Progenitor cell of endocrine pancreas (in vitro differentiated cells): ENCODE measurements at places on chromosomes 6 and 20. TPM values are rescaled to one million over a fixed set of nuclear protein-coding genes. Genes with fewer than 3 reads are reported as not detected.
A peak's percentile ranks its signal among the peaks of the same experiment; 100 is the strongest.

RBPJL gene
- total RNA-seq = 1.4 and 1.5 TPM in 2 replicates

LY6G5C gene
- total RNA-seq = 4.4 and 6.5 TPM in 2 replicates

DNA sequence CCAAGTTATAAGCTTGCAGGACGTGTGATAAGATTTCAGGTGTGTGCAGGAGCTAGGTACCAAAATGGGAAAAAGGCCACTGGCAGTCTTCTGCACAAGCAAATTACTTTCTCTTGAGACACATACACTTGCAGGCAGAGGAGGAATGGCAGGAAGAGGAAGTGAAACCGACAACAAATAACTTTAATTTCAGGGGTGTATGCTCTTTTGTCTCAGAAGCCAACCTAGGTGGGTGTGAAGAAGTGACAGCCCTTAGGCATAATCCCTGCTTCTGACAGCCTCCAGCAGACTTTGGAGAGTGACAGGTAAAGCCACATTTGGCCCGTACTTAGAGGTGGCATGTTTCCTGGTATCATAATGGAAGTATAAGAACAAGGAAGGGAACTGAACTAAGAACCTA, 118.8 kb upstream of the TRAF3IP2 start:
- no peak overlapping the region for H3K4me3 ChIP-seq
- no peak overlapping the region for H3K27ac ChIP-seq
- H3K4me1 ChIP-seq = peaks cover 2% of the 10 kb centered on the region
- peaks cover 6% of the 10 kb centered on the region for H3K36me3 ChIP-seq
- no peaks in the 10 kb centered on the region for H3K27me3 ChIP-seq
- DNase-seq = no peak

GRCh38 chr6:128532827-128533226, 12.4 kb upstream of the PTPRK start:
- no peak for DNase-seq
- no peak overlapping the region for H3K27ac ChIP-seq
- H3K27me3 ChIP-seq = no peaks in the 10 kb centered on the region
- H3K36me3 ChIP-seq = no peaks in the 10 kb centered on the region
- H3K4me3 ChIP-seq = no peak overlapping the region

GRCh38 chr6:157023958-157024357, 246.8 kb downstream of the ARID1B start:
- peaks cover 6% of the 10 kb centered on the region for H3K4me1 ChIP-seq
- H3K27me3 ChIP-seq = no peaks in the 10 kb centered on the region
- DNase-seq = no peak
- H3K4me3 ChIP-seq = no peak overlapping the region
- H3K36me3 ChIP-seq = peaks cover 3% of the 10 kb centered on the region

GRCh38 chr6:27825025-27825793, 87.0 kb downstream of the OR2B2 start:
- peaks cover 7% of the 10 kb centered on the region for H3K36me3 ChIP-seq
- H3K4me3 ChIP-seq = peak overlapping the region; percentile 95
- DNase-seq = no peak
- peak overlapping the region; percentile 99 for H3K27ac ChIP-seq
